ENCODE measurements at places on chromosomes 11 and 22.

DNA sequence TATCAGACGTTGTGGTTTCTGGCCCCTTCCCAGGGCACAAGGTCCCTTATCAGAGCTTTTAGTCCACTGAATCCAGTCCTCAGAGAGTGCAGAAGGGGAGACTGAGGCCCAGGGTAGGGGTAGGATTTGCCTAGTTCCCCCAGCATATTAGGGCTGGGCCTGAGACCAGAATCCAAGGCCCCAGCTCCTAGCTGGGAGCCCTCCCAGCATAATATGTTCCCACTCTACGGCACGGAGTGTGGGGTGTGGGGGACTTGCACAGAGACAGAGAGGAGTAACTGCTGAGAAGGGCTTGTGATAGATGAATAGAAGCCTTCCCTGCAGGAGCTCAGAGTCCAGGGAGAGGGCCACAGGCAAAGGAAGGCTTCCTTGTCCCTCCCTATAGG is 43.8 kb downstream of the NEU3 start:
- DNase-seq: no peak

- no peak for DNase-seq
Observed at GRCh38 chr11:106998916-106999188, 19.4 kb downstream of the GUCY1A2 start.

DNA sequence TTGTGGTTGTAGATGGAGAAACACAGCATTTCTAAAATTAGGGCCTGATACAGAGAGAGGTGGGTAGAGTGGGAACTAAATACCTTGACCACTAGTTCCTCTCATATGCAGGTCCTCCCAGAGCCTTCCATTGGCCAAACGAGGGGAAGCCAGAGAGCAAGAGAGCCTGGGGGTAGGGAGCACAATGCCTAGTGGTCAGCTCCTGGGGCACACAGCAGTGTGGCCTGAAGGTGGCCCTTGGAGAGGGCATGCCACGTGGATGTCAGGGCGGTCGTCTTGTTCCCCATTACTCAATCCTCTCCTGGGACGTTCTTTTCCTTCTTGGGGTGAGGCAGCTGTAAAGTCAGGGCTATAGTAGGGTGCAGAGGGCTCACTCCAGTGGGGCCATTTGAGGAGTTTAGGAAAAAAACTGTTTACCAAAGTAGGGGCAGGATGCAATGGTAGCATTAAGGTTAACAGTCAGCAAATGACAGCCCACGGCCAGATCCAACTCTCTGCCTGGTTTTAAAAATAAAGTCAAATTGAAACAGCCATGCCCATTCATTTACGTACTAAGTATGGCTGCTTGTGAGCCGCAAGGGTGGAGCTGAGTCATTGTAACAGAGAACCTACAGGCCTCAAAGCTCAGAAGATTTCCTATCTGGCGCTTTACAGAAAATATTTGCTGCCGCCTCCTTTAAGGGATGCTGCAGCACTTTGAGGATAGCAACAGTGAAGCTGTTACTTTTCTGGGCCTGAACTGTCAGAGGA is 7.6 kb downstream of the MYO18B start:
- no peak for DNase-seq

- DNase-seq: no peak
Observed at GRCh38 chr11:112320668-112321067, 60.0 kb upstream of the PLET1 start.

DNA sequence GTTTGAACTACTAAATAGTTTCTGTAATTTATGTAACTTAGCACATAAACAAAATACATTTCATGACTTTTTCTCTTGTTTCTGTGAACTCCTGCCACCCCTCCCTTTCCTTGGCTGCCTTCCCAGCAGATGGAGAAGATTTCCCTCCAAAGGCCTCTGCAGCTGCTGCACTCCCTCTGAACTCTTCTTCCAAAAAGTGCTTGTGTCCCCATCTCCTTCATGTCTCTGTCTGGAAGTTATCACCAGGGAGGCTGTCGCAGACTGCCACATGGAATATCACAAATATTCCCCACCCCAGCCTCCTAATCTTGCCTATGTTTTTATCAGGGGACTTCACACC is 1068.3 kb downstream of the OPCML start:
- no peak for DNase-seq

DNA sequence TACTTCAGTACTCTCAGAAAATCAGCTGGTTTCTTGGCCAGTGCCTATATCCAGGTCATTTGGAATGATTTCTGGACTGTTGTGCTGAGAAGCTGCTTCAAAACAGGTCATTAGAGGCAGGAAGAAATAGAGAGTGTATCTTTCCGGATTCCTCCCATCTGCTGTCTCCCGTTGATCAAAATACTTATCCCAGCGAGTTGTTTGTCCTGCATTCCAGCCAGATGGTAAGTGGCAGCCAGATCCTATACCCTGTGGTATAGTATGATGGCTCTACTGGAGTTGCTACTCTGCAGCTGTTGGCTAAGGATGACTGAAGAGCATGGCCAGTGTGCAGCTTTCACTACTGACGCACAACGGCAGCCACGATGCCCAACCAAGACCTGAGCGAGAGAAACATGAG is 560.9 kb upstream of the ANO5 start:
- no peak for DNase-seq

- DNase-seq: no peak
Observed at GRCh38 chr11:76627606-76628005, 42.9 kb downstream of the LRRC32 start.

GRCh38 chr11:77195071-77195755 is 67.2 kb downstream of the MYO7A start:
- DNase-seq: no peak

DNA sequence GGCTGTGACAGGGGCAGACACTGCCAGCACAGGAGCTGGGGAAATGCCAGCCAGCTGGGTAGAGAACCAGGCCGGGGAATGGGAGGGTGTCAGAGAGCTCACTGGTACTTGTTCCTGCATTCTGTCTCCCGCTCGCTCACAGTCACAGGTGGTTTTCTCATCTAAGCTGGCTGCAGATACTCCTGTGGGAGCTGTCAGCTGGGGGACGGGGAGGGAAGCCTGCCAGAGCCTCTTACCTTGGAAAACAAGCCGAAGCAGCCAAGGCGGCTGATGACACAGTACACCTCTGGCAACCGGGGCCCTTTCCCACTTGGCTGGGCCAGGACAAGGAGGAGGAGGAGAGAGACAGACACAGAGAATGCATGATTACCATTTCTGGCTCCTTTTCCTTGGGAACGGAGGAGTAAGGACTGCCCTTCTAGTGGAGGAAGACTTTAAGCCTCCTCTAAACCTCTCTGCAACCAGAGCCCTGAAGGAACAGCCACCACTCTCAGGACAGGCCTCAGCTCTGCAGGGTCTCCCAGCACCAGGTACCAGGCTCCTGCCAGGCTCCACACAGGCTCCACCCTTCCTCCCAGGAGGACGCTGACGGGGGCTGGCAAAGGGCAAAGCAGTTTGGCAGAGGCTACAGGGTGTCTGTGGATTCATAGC is 25.1 kb downstream of the RPL27A start:
- DNase-seq: no peak

- DNase-seq: no peak
Observed at GRCh38 chr11:75084883-75085282, 11.8 kb downstream of the OR2AT4 start.

- no peak for DNase-seq
Observed at GRCh38 chr11:128453444-128454336, 133.7 kb downstream of the ETS1 start.

DNA sequence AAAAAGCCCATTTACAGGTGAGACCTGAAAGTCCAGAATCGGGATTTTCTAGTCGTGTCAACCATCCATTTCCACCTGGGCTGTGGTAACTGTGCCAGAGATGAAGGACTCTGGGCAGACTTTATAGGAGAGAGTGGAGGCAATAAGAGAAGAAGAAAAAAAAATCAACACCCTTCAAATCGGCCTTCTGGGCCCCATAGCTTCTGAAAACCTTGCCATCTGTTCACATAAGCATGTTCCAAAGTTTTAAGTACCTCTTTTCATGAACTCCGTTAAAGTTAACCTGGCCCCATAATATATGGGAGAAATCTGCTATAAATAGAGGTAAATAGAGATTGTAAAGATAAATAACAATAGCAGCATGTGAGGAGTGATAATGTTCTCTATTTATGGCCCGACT is 470.5 kb downstream of the MIAT start:
- no peak for DNase-seq

DNA sequence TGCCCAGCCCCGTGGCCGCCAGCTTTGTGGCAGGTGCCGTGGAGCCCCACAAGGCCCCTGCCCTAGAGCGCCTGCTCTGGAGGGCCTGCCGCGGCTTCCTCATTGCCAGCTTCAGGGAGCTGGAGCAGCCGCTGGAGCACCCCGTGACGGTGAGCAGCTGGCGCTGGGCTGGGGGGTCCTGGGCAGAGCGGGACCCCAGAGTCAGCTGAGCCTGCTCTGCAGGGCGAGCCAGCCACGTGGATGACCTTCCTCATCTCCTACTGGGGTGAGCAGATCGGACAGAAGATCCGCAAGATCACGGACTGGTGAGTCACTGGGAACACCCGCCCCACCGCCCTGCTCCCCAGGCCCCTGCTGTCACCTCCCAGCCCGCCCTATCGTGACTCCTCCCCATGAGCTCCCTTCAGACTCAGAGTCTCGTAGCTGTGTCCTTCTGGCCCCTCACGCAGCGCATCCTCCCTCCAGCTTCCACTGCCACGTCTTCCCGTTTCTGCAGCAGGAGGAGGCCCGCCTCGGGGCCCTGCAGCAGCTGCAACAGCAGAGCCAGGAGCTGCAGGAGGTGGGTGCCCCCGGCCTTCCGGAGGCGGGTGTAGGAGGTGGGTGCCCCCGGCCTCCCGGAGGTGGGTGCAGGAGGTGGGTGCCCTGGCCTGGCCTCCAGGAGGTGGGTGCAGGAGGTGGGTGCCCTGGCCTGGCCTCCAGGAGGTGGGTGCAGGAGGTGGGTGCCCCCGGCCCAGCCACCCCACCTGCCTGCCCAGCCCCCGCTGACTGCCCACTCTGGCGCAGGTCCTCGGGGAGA is 4.7 kb downstream of the TCIRG1 start:
- DNase-seq: no peak

DNA sequence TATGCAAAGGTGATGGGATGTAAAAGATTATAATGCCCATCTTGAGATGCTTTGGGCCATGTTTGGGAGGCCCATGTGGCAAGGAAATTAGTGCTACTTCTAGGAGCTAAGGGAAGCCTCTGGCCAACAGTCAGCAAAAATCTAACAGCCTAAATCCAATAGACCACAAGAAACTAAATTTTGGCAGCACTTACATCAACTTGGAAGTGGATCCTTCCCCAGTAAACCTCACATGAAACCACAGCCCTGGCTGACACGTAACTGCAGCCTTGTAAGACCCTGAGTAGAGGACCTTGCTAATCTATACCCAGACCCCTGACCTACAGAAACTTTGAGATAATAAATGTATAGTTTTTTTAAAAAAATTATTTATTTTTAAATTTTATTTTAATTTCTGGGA is 13.1 kb upstream of the GRK3 start:
- DNase-seq: no peak

GRCh38 chr11:74663315-74663714 is 67.9 kb downstream of the CHRDL2 start:
- DNase-seq: no peak

GRCh38 chr11:47437746-47438418 is 11.1 kb downstream of the RAPSN start:
- no peak for DNase-seq

- DNase-seq: no peak
Observed at GRCh38 chr11:38130976-38131375, 1532.9 kb upstream of the RAG2 start.

- DNase-seq: no peak
Observed at GRCh38 chr22:48920776-48921241, 906.9 kb downstream of the BRD1 start.

- no peak for DNase-seq
Observed at GRCh38 chr11:48055292-48056132, 75.2 kb downstream of the PTPRJ start.

DNA sequence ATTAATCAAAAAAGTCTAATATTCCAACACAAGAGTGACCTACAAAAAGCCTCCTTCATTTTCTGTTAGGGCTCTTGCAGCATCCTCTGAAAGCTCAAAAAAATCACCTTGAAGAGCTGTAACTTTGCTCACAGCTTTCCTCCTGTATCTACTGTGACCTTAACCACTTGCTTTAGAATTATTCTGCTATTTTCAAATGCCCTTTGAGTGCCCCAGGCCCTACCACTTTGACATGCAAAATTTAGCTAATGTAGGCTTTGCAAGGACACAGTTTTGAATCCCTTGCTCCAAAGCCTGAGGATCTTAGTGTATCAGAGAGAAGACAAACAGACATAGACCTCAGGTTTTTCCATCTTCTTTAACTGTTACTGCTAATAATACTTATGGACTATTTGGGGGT is 253.1 kb downstream of the LRRC4C start:
- no peak for DNase-seq

- DNase-seq: no peak
Observed at GRCh38 chr22:50626314-50626849, 1.6 kb downstream of the ARSA start.

- DNase-seq: no peak
Observed at GRCh38 chr22:46370584-46371291, 35.2 kb downstream of the TRMU start.

DNA sequence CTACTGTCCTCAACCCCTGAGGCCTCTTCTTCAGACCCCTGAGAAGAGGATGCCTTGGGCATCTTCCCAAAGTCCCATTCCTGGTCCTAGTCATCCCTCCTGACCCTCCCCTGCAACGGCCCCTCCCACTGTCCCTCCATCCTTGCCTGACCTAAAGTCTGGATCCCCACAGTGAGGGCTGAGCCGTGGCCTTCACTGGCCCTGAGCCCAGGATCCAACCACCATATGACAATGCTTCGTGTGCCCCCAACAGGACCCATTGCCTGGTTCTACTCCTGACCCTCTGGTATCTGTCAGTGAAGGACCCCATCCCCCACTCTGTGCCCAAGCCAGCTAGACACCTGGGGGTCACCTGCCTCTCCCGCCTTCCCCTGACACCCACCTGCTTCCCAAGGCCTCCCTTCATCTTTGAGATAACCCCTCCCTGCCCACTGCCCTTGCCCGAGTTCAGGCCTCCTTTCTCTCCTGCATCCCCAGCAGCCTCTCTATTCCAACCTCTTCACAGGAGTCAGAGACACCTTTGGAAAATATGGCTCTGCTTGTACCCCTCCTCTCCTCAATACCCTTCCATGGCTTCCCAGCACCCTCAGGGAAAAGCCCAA is 48.0 kb downstream of the LRRC32 start:
- no peak for DNase-seq

- no peak for DNase-seq
Observed at GRCh38 chr11:1751531-1751921, 1.1 kb upstream of the IFITM10 start.

GRCh38 chr11:61309739-61310138 is 14.6 kb upstream of the VWCE start:
- DNase-seq: no peak

GRCh38 chr11:85752890-85753581 is 57.9 kb downstream of the SYTL2 start:
- DNase-seq: peak; percentile 69

DNA sequence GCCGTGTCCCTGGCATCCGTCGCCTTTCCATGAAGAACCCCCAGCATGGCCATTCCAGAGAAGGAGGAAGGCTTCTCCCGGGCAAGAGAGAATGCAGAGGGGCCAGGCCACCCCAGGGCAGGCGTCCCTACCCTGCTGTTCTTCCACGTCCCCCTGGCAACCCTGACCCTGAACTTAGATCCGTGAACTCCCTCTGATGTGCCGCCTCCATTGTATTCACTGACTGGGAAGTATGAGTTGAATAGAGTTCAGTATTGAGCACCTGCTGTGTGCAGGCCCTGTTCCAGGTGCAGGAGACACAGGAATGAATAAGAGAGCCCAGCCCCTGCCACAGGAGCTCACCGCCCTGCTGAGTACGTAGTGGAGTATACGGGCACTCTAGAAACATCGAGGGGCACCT is 29.1 kb upstream of the RELT start:
- no peak for DNase-seq
